ENCODE measurements at places on chromosomes 4 and X.

- no peak for DNase-seq
Observed at GRCh38 chr4:90958256-90958895, 831.2 kb downstream of the CCSER1 start.

DNA sequence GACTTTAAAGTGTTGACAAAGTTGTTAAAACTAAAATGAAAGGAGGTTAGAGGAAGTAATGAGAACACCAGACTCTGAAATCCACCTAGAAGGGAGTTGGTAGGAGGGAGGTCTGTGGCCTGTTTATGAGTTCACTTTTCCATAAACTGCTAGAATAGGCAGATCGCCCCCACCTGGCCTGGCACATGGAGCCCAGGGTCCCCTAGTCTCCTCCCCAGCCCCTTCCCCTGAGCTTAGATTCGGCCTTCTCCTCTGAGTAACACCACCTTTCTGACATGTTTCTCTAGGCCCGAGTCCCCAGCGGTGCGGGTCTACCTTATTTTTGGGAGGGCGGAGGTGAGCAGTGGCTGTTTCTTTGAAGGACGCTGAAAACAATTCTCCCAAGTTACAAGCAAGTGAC is 54.5 kb upstream of the FAT1 start:
- no peak for DNase-seq

DNA sequence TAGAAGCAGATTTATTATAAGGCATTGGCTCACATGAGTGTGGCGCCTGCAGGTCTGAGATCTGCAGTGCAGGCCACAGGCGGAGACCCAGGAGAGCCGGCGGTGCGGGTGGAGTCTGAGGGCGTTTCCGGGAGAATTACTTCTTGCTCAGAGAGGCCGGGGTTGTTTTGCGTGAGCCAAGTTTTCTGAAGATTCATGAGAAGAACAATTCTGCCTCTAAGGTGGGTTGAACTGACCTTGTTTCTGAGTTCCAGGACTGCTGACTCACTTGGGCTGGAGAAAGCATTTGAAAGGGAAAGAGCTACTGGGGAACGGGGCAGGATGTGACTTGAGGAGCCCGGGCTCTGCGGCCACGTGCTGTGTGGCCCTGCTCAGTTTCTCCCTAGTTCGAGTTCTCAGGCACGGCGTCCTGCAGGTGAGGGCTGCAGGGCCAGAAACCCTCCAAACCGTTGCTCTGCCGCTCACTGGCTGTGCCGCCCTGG is 36.7 kb upstream of the SORCS2 start:
- DNase-seq = no peak

GRCh38 chr4:38068107-38068506 is 107.9 kb downstream of the PTTG2 start:
- no peak for DNase-seq

DNA sequence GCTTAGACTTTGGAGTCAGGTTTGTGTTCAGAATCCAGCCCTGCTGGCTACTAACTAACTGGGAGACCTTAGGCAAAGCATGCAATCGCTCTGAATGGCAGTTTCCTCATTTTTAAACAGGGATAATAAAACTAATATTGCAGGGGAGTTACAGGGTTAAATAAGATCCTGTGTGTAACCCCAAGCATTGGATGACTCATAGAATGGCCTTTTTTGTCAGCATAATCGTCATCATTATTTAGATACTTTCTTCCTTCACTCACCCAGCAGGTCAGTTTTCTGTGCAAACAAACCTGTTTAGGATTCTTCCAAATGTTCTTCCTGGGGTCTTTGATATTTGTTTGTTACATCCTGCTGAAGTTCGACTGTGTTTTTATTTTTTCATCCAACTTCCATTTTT is 208.2 kb downstream of the EVC2 start:
- DNase-seq = no peak
